ENCODE measurements at places on chromosomes 3 and 15. TPM values are rescaled to one million over a fixed set of nuclear protein-coding genes. Genes with fewer than 3 reads are reported as not detected.

- no peak for DNase-seq
- no peaks in the 10 kb centered on the region for H3K27me3 ChIP-seq
- H3K27ac ChIP-seq, result no peak overlapping the region
- H3K4me1 ChIP-seq, result peaks cover 3% of the 10 kb centered on the region
Measured at GRCh38 chr15:57167821-57168395, 208.4 kb upstream of the CGNL1 start.

DNA sequence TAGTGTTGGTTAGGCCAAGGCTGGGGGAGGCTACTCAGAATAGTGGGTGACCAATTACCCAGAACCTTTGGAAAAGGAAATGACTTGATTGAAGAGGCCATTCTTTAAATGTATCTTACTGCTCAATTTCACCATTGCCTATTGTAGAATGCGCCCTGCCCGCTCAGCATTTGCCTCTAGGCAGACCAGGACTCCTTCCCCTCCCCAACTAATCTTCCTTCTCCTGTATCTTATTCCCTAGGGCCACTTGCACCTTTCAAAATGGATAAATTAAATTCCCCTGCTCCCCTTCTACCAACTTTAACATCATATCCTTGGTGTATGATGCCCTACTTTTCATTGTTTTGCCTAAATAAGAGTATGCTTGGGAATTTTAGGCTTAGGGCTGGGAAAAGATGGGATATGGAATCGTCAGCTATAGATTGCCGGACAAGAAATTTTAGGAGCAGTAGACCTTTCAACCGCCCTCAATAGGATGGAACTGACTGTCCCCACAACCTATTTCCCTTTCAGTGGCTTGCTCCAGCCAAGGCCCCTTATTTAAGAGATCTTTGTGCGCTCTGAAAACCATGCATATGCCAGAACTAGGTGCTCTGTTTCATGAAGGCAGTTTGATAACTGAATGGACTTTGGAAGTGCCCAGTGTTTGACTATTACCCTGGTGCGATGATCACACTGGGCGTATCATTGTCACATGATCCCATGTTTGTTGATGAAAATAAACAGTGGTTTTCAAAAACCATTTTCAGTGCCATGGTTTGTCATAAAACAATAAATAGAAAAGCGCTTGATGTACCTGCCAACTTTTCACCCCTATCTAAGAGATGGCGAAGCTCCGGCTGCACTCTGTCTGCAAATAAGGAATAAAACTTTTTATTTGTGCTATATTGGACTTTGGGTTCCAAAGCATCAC lies 74.3 kb upstream of the TSEN2 start:
- H3K4me3 ChIP-seq, result no peak overlapping the region
- H3K36me3 ChIP-seq, result no peaks in the 10 kb centered on the region
- no peak for DNase-seq

- H3K4me3 ChIP-seq, result no peak overlapping the region
- DNase-seq, result no peak
- no peak overlapping the region for H3K27ac ChIP-seq
- peaks cover 10% of the 10 kb centered on the region for H3K4me1 ChIP-seq
Measured at GRCh38 chr15:101441696-101442095, 47.8 kb downstream of the PCSK6 start.

DNA sequence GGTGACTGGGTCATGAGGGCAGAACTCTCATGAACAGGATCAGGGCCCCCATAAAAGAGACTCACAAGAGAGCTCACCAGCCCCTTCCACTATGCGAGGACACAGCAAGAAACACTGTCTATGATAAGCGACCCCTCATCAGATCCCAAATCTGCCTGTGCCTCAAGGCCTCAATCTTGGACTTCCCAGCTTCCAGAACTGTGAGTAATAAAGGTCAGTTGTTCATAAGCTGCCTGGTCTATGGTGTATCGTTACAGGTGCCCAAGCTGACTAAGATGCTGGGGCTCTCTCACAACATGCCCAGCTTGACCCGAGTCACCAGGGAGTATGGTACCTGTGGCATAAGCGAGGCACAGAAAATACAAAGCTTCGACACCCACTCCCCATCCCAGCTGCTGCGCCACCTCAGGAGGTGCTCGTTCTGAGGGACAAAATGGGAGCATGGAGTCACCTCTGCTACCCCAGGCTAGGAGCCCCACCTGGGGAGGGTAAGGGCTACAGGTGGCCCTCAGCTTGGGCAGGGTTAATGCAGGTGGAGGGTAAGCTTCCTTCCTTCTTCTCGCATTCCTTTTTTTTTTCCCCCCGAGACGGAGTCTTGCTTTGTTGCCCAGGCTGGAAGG lies 234.1 kb downstream of the ADAMTS17 start:
- DNase-seq, result no peak
- no peaks in the 10 kb centered on the region for H3K27me3 ChIP-seq
- no peak overlapping the region for H3K27ac ChIP-seq

Gene LMOD3
- total RNA-seq, result not detected

Gene NR2E3
- total RNA-seq, result not detected

Gene CPNE9
- total RNA-seq, result not detected

Gene SMCO1
- total RNA-seq, result not detected
